ENCODE measurements at places on chromosomes 1 and 21. TPM values are rescaled to one million over a fixed set of nuclear protein-coding genes. Genes with fewer than 3 reads are reported as not detected.

The PRKCZ gene
- total RNA-seq = 10.3 TPM

The BRDT gene
- total RNA-seq = not detected

The S100A3 gene
- not detected for total RNA-seq

The B3GALT2 gene
- 0.26 TPM for total RNA-seq

The ASCL5 gene
- not detected for total RNA-seq

The SLC1A7 gene
- not detected for total RNA-seq

The CD160 gene
- total RNA-seq = not detected

The CAMK2N1 gene
- 1.1 TPM for total RNA-seq

The LIN28A gene
- not detected for total RNA-seq

The SLC22A15 gene
- total RNA-seq = 0.71 TPM

The TSACC gene
- not detected for total RNA-seq

The CELA3A gene
- not detected for total RNA-seq

The GPR52 gene
- total RNA-seq = 1.2 TPM

The LRRC71 gene
- not detected for total RNA-seq

The IGFN1 gene
- total RNA-seq = not detected

The MX2 gene
- total RNA-seq = 52.9 TPM

The PEAR1 gene
- 0.28 TPM for total RNA-seq

The CYB561D1 gene
- total RNA-seq = 23.6 TPM

The C1orf141 gene
- total RNA-seq = not detected

The EFNA3 gene
- 4.2 TPM for total RNA-seq

The CYP2J2 gene
- 1.3 TPM for total RNA-seq

The TMEM35B gene
- total RNA-seq = 31.0 TPM

The DMRTA2 gene
- not detected for total RNA-seq

The VWA5B1 gene
- total RNA-seq = 0.05 TPM

The RUNX3 gene
- total RNA-seq = 113 TPM

The GPR161 gene
- total RNA-seq = not detected

The ADGRL4 gene
- not detected for total RNA-seq

The VHLL gene
- not detected for total RNA-seq

The LCE2C gene
- not detected for total RNA-seq

The CCDC185 gene
- total RNA-seq = not detected

The SLC9A1 gene
- total RNA-seq = 24.2 TPM

The ODR4 gene
- 14.1 TPM for total RNA-seq

The MR1 gene
- total RNA-seq = 32.7 TPM

The UQCRHL gene
- 1.6 TPM for total RNA-seq

The TLR5 gene
- 0.17 TPM for total RNA-seq

The C21orf91 gene
- 47.6 TPM for total RNA-seq

The LCE2B gene
- not detected for total RNA-seq

The RNU1-3 gene
- total RNA-seq = 2,872 TPM

The CRTC2 gene
- 99.8 TPM for total RNA-seq

The ANKRD65 gene
- total RNA-seq = not detected

The THEM5 gene
- total RNA-seq = not detected

The MYBPH gene
- total RNA-seq = not detected

The MSH4 gene
- total RNA-seq = 0.22 TPM

The PTPRC gene
- total RNA-seq = 826 TPM

The NAV1 gene
- total RNA-seq = 2.1 TPM

The S100A7A gene
- not detected for total RNA-seq

The MAP3K21 gene
- 2.0 TPM for total RNA-seq

The CNTN2 gene
- not detected for total RNA-seq

The KRTAP21-2 gene
- total RNA-seq = not detected

The SYNC gene
- not detected for total RNA-seq

The LCA5L gene
- not detected for total RNA-seq

The OR2L5 gene
- not detected for total RNA-seq

The IRF6 gene
- total RNA-seq = 0.53 TPM

The KRTAP19-1 gene
- total RNA-seq = not detected

The S100A16 gene
- total RNA-seq = not detected

The CELA2A gene
- total RNA-seq = not detected

The TMEM200B gene
- not detected for total RNA-seq

The FASLG gene
- total RNA-seq = 0.93 TPM

The PTGFRN gene
- 0.81 TPM for total RNA-seq
